DMS153 (cell line): ENCODE measurements at places on chromosomes 3 and 15.
A peak's percentile ranks its signal among the peaks of the same experiment; 100 is the strongest.

GRCh38 chr15:39644136-39644535, 63.3 kb downstream of the THBS1 start:
- no peak for DNase-seq

GRCh38 chr15:84901540-84901939, 17.1 kb downstream of the SLC28A1 start:
- no peak for DNase-seq

GRCh38 chr15:82114660-82115059, 68.8 kb upstream of the MEX3B start:
- no peak for DNase-seq

DNA sequence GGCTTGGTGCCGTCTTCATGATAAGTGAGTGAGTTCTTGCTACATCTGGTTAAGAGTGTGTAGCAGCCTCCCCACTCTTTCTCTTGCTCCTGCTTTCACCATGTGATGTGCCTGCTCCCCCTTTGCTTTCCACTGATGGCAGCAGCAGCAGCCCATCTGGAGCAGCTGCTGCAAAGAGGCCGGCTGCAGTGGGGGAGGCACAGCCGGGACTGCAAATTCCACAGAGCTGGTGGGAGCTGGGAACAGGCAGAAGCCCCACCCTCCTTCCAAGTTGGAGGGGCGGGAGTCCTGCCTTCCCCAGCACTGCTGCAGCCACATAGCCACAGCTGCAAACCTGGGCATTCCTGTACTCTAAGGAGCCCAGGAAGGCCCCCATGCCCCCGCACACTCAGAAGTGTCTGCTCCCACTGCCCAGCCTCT, 62.8 kb upstream of the IMPG2 start:
- no peak for DNase-seq

DNA sequence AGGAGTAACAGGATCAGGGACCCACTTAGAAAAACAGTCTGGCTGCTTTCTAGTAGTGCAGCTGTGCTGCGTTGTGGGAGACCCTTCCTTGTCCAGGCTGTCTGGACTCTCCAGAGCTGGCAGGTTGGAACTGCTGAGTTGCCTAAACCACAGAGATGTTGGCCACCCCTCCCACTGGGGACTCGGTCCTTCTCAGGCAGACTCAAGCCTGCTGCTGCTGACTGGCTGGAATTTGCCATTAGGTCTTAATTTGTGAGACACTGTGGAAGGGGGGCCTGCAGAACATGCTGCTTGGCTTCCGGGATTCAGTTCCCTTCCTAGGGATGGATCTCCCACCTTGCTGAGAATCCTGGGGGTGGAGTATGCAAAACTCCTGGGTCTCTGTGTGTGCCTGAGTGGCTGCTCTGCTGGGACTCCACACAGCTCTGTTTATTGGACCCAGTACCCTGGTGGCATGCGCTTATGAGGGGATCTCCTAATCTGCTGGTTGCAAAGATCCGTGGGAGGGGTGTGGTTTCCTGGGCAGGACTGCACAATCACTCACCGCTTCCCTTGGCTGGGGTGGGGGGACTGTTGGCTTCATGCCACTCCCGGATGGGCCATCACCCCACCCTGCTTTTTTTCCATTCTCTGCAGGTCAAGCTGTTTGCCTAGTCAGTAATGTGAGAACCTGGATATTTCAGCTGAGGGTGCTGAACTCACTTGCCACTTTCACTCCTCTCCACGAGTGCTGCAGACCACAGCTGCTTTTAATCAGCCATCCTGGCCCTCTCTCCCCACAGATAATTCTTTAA, 150.5 kb downstream of the CFAP20DC start:
- DNase-seq = no peak

GRCh38 chr3:193231201-193231600, 9.8 kb upstream of the PLAAT1 start:
- no peak for DNase-seq

DNA sequence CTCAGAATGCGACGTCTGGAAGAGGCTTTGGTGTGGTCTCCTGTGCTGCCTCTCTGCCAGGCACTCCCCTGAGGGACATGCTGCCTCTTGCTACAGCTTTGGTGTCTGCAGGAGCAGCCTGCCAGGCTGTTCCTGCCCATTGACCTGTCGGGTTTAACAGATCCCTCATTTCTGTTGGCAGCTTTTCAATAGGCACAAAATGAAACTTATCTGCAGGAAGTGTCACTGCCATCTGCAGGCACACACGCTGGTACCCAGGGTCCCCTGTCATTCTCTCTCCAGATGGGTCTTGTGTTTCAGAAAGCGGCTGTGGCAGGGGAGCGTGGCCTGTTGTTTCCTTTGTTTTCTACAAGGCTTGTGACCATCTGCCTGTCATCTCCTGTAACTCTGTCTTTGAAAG, 328.3 kb upstream of the CHRM5 start:
- DNase-seq = peak; percentile 52

GRCh38 chr3:127738192-127738840, 65.6 kb downstream of the ABTB1 start:
- peak; percentile 16 for DNase-seq

GRCh38 chr3:89795506-89795905, 688.1 kb downstream of the EPHA3 start:
- no peak for DNase-seq

DNA sequence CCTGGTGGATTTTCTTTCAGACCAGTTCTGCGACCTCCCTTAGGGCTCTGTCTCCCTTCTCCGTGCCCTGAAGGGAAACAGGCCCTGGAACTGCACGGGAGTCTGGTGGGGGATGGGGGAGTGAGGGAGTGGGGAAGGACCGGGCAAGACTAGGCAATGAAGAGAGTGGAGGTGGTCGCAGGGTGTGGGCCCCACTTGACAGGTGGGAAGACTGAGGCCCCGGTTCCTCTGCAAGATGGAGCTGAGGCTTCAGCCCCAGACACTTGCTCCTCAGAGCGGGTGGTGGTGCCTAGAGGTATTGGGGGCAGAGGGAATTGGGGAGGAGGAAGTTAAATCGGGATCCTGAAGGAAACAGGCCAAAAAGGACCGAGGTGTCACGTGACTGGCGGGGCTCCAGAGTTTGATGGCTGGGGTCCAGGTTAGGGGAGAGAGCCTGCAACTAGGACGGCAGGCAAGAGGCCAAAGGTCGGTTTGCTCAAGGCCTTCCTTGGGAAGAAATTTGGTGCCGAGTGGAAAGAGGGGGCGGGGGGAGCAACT, 597 bp upstream of the CAMK1 start:
- no peak for DNase-seq

- DNase-seq = no peak
Measured at GRCh38 chr3:46479696-46480095, 15.0 kb upstream of the LTF start.

GRCh38 chr15:69535101-69535638, 82.6 kb downstream of the RPLP1 start:
- no peak for DNase-seq

DNA sequence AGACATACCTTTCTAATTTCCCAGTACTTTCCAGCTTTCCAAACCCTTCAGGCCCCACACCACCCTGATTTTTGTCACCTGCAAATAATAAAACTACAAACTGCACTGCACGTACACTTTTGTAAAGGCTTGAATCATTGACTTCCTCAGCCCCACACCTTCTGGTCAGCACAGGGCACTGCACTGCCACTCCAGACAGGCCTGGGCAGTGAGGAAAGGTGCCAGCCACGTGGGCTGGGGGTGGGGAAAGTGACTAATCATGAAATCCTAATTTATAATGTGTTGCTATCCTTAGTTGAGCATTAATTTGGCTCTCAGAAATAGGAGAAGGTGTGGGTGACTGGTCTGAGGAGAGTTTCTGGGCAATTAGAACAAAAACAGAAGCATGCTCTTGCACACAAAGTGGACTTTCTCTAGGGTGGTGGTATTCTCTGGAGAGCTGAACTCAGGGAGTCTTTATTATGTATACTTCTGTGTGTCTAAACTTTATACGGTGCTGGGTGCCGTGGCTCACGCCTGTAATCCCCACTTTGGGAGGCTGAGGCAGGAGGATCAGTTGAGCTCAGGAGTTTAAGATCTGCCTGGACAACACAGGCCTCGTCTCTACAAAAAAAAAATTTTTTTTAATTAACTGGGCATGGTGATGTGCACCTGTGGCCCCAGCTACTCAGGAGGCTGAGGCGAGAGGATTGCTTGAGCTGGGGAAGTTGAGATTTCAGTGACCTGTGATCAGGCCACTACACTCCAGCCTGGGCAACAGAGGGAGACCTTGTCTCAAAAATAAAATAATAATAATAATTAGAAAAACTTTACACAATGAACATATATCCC, 58.2 kb upstream of the FLNB start:
- DNase-seq = no peak

DNA sequence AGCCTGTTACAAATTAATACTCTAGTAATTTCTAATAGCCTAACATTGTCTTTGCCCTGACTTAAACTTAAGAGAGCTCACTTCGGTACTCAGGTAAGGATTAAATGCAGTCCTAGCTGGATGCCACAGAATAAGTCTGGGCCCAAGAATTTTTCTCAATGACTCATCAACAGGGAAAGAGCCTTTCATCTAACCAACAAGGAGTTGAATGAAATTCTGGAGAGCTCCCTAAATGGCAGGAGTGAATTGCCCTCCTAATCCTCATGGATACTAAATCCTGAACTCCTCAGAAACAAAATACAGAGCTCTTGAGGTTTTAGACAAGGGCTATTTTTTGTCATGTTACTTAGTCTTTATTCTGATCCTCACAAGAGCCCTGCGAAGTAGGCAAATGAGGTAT, 159.5 kb downstream of the PLCH1 start:
- no peak for DNase-seq

DNA sequence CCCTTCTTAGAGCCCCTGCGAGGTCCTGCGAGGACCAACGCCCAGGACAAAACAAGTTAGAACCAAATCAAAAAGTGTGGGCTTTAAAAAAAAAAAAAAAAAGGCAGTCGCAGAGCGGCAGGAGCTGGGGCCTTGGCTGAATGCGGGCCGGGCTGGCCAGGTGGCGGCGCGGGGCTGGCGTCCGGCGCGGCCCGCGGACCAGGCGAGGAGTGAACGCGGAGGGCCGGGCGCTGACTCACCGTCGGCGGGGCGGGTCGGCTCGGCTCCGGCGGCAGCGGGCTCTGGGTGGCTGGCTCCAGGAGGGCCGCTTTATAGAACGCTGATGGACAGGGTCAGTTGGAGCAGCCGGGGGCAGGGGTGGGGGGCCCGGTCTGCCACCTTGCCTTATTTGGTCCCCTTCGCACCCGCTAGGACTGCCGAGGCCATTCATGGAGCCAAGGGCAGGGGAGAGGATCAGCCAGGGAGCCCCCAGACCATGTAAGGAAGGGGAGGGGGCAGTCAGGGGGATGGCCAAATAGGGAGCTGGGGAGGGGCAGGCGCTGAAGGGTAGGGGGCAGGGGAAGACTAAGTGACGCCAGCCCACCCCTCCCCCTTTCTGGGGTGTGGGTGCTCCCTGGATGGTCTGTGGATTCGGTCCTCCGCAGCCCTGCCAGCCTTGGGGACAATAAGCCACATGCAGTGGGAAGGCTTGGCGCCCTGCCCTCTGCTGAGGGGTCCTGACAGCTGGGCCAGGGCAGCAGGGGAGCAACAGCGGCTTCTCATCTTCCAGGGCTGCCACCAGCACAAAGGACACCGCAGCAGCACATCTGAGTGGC, at the start of gene ACTC1:
Gene ACTC1 (minus strand): TSS at position 283 of the 815 bp plus-strand sequence. CDS start 741 bp downstream, outside the sequence.
- no peak for DNase-seq

DNA sequence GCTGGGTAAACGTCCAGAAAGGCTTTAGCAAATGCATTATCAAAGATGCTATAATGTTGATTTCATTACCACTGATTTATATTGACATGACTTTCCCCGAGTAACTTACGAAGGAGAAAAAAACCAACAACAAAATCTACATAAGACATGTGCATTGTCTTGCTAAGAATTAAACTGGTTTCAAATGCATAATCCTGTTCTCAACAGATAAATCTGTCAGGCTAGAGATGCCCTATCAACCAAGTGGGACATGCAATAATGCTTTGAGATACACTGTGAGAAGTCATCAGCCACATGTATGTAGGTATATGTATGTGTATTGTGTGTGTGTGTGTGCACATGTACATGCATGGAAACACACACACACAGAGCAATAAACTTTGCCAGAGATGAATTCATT, 195.6 kb downstream of the MEIS2 start:
- no peak for DNase-seq

DNA sequence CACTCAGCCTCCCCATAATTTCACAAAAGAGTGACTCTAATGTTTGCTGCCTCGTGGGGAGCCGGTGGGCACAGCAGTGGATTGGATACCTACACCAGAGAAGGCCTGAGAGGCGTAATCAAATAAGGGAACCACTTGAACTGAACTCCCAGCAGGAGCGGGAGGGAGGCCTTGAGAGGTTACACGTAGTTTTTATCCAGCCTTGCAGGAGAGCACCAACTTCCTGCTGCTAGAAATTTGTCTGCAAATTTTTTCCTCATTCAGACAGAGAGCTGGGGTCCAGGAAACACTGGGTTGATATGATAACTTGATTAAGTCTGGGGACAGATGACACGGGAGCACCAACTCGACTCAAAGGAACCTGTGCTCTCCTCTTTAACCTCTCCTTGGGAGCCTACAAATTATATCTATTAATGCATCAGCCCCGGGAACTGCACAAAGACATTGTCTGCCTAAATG, 69.8 kb downstream of the HES1 start:
- peak; percentile 79 for DNase-seq

DNA sequence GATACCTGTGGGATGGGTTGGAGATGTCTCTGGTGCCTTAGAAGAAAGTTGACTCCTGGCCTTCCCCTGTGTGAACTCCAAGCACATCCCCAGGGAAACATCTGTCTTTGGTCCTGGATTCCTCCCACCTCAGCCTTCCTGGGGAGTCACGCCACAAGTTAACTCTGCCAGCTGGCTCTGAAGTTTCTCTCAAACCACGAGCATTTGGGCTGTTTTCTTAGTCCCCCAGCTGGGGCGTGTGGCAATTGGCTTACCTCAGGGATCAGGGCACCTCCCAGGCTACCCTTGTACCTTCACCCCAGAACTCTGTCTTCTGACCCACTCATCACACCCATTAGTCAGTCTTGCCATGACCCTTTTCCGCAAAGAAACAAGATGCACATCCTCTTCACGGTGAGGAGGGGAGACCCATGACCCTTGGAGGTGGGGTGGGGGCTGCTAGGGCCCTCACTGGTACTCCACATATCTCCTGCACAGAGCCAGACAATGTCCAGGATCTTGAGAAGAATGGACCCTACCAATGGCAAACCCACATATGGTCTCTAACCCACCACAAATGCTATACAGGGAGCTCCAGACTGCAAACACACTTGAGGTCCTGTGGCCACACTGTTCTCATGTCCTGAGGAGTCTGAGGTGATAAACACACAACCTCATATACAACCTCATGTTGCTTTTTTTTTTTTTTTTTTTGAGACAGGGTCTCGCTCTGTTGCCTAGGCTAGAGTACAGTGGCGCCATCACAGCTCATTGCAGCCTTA, 3.9 kb downstream of the NEIL1 start:
- no peak for DNase-seq

GRCh38 chr3:183161552-183162336, 790 bp downstream of the LAMP3 start:
- no peak for DNase-seq

- DNase-seq = no peak
Measured at GRCh38 chr3:61956236-61956635, 394.9 kb downstream of the PTPRG start.

- DNase-seq = no peak
Measured at GRCh38 chr3:87052499-87053260, 61.7 kb upstream of the VGLL3 start.

GRCh38 chr3:17631609-17632008, 110.8 kb downstream of the TBC1D5 start:
- no peak for DNase-seq

- DNase-seq = no peak
Measured at GRCh38 chr3:10309736-10310135, 11.2 kb downstream of the SEC13 start.

- DNase-seq = no peak
Measured at GRCh38 chr15:64807751-64808222, 17.7 kb downstream of the PIF1 start.

GRCh38 chr3:24222165-24222805, 272.4 kb downstream of the THRB start:
- DNase-seq = no peak

- no peak for DNase-seq
Measured at GRCh38 chr3:54191220-54191619, 68.9 kb downstream of the CACNA2D3 start.
